ENCODE measurements at places on chromosomes 12 and 14. TPM values are rescaled to one million over a fixed set of nuclear protein-coding genes. Genes with fewer than 3 reads are reported as not detected.

Gene GPR135
- 1.7 TPM for total RNA-seq

Gene KIF5A
- 0.04 TPM for total RNA-seq

Gene SLC25A47
- not detected for total RNA-seq

Gene RNU4-1
- total RNA-seq, result 2,969 TPM

Gene PTGER2
- total RNA-seq, result 0.26 TPM

All from psoas muscle (tissue), 8 donors.